Urinary bladder (tissue), 4 donors: ENCODE measurements at places on chromosomes 12 and 14. TPM values are rescaled to one million over a fixed set of nuclear protein-coding genes. Genes with fewer than 3 reads are reported as not detected.

The OAS2 gene
- total RNA-seq, result 14.0 TPM

The TAS2R7 gene
- total RNA-seq, result not detected

The SIX6 gene
- not detected for total RNA-seq

The PNMA1 gene
- 38.3 TPM for total RNA-seq

The BMAL2 gene
- total RNA-seq, result 9.3 TPM

The DICER1 gene
- 146 TPM for total RNA-seq

The GLIPR1L1 gene
- total RNA-seq, result not detected

The CNOT2 gene
- total RNA-seq, result 296 TPM

The DPY19L2 gene
- 54.2 TPM for total RNA-seq

The C14orf180 gene
- 0.42 TPM for total RNA-seq

The RBM19 gene
- 16.3 TPM for total RNA-seq

The SYNDIG1L gene
- not detected for total RNA-seq

The GNG2 gene
- 44.1 TPM for total RNA-seq

The PPFIA2 gene
- 14.5 TPM for total RNA-seq

The FAM216A gene
- 17.0 TPM for total RNA-seq

The WASHC4 gene
- 209 TPM for total RNA-seq

The AREL1 gene
- total RNA-seq, result 20.4 TPM

The LRTM2 gene
- total RNA-seq, result not detected

The PLA2G1B gene
- total RNA-seq, result 0.90 TPM

The OASL gene
- 0.85 TPM for total RNA-seq

The EXOC3L4 gene
- 0.79 TPM for total RNA-seq

The CCDC175 gene
- 0.74 TPM for total RNA-seq

The PLCZ1 gene
- total RNA-seq, result not detected

The ZNF26 gene
- total RNA-seq, result 20.0 TPM

The GATC gene
- total RNA-seq, result 26.2 TPM

The PPP2R5C gene
- 118 TPM for total RNA-seq

The TPH2 gene
- total RNA-seq, result not detected

The USP44 gene
- 0.42 TPM for total RNA-seq

The PUS1 gene
- 6.5 TPM for total RNA-seq

The DIO3 gene
- total RNA-seq, result 1.8 TPM

The GPR84 gene
- 0.26 TPM for total RNA-seq

The RNU4-1 gene
- total RNA-seq, result under 0.01 TPM

The FGF23 gene
- not detected for total RNA-seq

The FAIM2 gene
- 7.4 TPM for total RNA-seq

The APEX1 gene
- 21.2 TPM for total RNA-seq

The A2ML1 gene
- total RNA-seq, result 4.1 TPM

The TMEM119 gene
- 62.4 TPM for total RNA-seq
